ENCODE measurements at places on chromosomes 1 and 21.

DNA sequence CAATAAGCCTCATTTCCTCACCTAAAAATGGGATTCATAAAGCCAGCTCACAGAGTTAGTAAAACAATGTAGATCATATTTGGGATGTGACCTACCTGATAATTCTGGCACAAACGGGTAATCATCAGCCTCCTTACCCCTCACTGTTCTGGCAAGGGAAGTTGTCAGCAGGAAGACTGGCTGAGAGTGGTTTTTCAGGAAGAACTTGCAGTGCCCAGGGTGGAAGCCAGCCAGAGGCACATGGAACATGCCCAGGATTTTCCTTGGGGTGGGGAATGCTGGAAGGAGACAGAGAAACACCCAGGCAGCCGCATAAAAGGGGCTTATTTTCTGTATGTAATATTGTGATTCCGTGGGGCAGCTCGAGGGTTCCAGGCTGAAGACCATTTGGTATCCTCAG lies 7.7 kb upstream of the SLC5A9 start:
- no peak for DNase-seq

DNA sequence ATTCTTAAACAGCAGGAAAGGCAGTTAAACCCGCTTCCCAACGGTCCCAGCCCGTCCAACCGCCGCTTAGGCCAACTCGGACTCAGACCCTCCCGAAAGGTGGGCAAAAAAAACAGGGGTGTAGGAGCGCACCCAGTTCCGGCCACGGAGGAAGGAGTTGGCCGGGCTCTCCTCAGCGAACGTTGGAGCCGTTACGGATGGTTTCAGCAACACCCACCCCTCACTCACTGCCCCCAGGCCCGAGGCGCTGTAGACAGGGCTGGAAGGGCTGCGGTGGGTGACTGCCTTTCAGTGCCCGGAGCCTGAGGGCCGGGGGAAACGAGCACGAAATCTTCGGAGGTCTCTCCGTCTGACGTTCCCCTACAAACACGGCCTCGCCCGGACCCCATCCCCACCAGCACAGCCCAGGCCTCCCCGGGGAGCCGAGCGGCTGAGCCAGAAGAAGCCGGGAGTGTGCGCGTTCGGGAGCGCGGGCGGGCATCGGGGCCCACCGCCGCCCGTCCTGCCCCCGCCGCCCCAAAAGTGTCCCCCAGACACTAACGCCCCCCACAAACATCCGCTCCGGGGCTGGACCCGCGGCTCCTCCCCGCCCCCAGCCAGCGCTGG lies 1.3 kb downstream of the KDM5B start:
- DNase-seq = no peak

DNA sequence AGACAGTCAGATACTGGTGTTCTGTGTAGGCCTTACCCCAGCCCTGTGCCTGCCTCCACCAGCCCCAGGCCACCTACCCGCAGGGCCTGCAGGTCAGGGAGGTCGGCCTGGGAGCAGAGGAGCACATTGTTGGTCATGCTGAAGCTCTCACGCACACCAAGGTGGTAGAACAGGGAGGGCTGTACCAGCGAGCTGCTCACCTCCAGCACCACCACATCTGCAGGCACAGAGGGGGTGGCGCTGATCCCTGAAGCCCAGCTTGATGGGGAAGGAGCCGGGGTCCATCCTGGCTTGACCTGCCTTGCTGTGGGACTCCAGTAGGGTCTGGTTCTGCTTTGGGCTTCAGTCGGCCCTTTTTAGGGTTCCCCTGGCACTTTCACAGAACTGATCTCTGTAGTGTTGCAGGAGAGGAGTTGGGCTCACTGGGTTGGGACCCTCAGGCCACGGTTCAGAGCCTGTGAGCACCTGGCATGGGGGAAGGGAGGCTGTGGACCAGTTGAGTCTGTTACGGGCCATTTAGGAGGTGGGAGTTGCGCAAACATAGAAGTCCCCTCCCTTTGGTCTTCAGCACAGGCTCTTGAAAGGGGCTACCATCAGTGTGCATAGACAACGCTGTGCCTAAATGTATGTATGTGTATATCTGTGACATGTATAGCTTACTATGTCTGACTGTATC lies 1.9 kb downstream of the MAP3K6 start:
- DNase-seq = no peak

- no peak for DNase-seq
Observed at GRCh38 chr1:11794446-11795237, 11.1 kb downstream of the MTHFR start.

DNA sequence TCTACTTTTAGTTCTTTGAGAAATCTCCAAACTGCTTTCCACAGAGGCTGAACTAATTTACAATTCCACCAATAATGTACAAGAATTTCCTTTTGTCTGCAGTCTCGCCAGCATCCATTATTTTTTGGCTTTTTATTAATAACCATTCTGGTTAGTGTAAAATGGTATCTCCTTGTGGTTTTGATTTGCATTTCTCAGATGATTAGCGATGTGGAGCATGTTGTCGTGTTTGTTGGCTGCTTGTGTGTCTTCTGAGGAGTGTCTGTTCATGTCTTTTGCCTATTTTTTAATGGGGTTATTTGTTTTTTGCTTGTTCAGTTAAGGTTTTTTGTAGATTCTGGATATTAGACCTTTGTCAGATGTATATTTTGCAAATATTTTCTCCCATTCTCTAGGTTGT lies 131.5 kb downstream of the MAST2 start:
- no peak for DNase-seq

GRCh38 chr1:197807739-197808453 lies 32.6 kb upstream of the DENND1B start:
- DNase-seq = no peak

DNA sequence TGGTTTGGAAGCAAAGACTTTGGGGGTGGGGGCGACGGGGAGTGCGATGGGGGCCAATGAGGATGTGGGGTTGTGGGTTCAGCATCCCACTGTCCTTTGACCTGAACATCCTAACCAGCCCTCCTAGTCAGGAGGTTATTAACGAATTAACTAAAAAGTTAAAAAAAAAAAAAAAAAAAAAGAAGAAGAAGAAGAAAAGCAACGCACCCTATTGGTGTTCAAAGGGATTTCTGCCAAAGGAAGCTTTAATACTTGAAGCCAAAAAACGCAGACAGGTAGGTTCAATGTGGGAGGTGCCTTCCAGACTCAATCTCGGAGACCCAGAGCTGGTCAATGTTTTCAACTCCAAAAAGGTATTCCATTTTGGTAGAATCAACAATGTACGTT lies 2.2 kb downstream of the CLIC6 start:
- no peak for DNase-seq

DNA sequence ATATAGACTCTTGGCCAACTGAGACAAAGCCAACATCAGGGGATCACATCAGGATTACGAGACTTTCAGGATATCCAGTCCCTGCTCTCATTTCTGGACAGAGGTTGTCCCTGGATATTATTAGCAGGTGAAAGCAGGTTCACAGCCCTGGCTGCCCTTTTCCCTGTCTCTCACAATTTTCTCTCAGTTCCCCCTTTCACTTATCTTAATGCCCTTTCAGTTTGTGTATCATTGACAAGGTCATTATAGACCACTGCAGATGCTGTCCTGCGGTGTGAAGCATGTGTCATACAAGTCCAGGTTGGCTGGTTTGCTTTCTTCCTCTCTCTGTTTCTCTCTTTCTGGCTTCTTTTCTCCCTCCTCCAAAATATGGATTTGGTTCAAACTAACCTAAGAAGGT lies 2.1 kb upstream of the KLHDC9 start:
- no peak for DNase-seq

All from stimulated activated CD8-positive, alpha-beta memory T cell treated with anti-CD3 and anti-CD28 coated beads, Interleukin-7, amount 100 ng/mL, for 1 hour (primary cell).